ENCODE measurements at places on chromosomes 13 and 19. TPM values are rescaled to one million over a fixed set of nuclear protein-coding genes. Genes with fewer than 3 reads are reported as not detected.
A peak's percentile ranks its signal among the peaks of the same experiment; 100 is the strongest.

The MISP gene
- total RNA-seq, result 0.08 TPM

The LSM7 gene
- total RNA-seq, result 275 TPM

The NOTCH3 gene
- total RNA-seq, result 0.16 TPM

The IZUMO1 gene
- not detected for total RNA-seq

The TUBA3C gene
- total RNA-seq, result not detected

The ANKRD24 gene
- 0.71 TPM for total RNA-seq

The ALKBH6 gene
- total RNA-seq, result 36.1 TPM

The TNFRSF19 gene
- total RNA-seq, result 0.18 TPM

- no peak for DNase-seq
These were observed 7.7 kb upstream of the PTOV1 start for GRCh38 chr19:49843265-49843664.

- no peak for DNase-seq
These were observed 562.4 kb downstream of the IRS2 start for GRCh38 chr13:109224033-109224432.

DNA sequence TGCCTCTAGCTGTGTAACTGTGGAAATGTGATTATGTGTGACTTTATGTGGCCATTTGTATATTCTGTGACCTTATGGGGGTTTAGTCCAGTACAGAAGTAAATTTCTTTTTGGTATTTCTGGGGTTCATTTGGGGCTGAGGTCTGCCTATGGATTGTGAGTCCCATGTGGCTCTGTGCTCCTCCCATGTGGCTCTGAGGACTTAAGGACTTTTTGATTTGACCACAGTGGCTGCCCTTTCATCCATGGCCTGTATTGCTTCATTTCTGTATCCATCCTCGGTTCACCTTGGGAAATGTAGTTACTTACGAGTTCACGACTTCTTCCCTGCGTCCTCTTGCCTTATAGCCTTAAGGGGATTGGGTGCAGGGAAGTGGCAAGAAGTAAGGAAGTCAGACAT lies 1.0 kb downstream of the ZNF420 start:
- DNase-seq, result no peak

GRCh38 chr19:8515317-8515716 lies 1.4 kb upstream of the ZNF414 start:
- peak; percentile 40 for DNase-seq

DNA sequence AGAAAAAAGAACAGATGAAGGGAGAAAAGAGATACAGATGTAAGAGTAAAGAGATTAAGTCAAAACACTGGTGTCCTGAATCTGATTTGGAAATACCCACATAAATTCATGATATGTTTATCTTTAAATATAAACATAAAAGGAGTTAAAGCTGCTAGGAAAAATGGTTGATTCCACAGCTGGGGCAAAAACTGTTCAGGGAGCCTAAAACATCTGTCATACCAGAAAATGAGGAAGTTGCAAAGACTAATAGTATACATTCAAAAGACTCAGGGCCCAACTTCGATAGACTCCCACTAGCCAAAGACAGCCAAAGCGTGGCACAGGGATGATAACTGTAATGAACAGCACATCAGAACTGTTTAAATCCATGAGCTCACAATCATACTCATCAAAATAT lies 62.0 kb downstream of the ABCC4 start:
- DNase-seq, result no peak

DNA sequence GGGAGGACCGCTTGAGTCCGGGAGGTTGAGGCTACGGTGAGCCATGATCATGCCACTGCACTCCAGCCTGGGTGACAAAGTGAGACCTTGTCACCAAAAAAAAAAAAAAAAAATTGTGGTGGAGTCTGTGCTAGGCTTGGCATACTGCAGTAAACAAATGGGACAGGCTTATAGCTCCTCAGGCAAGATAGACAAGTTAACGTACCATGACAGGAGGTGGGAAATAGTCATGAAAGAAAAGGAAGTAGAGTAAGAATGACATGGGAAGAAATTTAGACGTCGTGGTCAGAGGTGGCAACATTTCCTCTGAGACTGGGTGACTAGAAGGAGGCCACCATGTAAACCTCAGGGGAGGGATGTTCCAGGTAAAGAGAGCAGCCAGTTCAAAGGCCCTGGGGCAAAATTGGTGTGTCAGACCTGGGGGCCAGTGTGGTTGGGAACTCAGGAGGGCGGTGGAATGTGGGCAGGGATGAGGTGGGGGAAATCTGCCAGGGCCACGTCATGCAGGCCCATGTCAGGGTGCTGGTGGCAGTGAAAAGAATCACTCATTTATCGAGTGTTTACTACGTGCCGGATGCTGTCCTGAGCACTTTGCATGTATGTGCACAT lies 5.6 kb downstream of the SNRPA start:
- no peak for DNase-seq

GRCh38 chr19:18672044-18672451 lies 11.4 kb upstream of the CRTC1 start:
- DNase-seq, result no peak

GRCh38 chr13:30148171-30148754 lies 159.1 kb downstream of the KATNAL1 start:
- DNase-seq, result no peak

- no peak for DNase-seq
These were observed 431 bp downstream of the FUT3 start for GRCh38 chr19:5850743-5851293.

DNA sequence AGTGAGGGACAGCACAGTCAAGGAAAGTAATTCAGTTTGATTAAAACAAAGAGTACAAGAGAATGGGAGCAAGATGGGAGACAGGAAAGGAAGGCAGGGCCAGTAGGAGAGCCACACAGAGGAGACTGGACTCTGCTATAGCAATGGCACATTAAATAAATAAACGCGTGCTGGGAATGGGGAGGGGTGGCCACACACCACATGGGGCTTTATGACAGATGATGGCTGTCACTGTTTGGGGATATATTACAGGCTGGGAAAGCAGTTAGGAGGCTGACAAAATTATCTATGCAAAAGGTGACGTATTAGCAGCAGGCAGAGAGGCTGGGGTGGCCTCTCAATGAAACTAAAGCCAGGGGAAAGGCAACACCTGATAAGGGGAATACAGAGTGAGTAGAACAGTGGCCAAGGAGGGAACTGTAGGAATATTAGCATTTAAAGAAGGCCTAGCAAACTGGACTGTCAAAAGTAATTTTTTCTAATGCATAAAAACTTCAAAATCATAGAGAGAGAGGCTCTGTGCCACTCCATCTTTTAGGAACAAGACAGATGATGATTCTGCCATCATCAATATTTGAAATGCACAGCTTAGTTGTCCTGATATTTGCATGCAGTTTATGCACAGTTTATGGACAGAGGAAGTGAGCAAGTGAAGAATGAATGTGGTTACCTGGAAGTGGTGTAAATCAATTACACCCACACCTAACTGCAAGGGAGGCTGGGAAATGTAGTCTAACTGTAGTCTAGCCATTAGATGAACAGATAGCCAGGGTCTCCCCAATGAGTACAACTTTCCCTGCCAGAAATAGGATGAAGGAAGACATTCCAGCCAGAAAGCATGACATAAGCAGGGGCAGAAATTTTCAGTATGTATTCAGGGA lies 346.5 kb downstream of the FOXO1 start:
- DNase-seq, result no peak

- peak; percentile 71 for DNase-seq
These were observed at the start of gene HSH2D for GRCh38 chr19:16143399-16144215. Gene HSH2D, plus strand, starts transcription at chr19:16143685. Its CDS starts 5,066 bp downstream, at chr19:16148751.
